ENCODE measurements at places on chromosomes 2 and 18. TPM values are rescaled to one million over a fixed set of nuclear protein-coding genes. Genes with fewer than 3 reads are reported as not detected.

DNA sequence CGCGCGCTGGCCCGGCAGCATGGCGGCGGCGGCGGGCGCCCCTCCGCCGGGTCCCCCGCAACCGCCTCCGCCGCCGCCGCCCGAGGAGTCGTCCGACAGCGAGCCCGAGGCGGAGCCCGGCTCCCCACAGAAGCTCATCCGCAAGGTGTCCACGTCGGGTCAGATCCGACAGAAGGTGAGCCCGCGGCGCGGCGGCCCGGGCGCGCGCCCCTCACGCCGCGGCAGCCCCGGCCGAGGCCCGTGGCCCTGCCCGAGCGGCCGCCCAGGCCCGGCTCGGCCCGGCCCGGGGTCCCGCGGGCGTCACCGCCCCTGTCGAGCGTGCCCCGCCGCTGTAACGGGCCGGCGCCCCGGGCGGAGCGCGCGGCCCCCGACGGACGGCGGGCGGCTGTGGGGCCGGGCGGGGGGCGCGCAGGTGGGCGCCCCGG is 218 bp downstream of the DGKD start:
- DNase-seq: no peak

GRCh38 chr18:23827681-23828080 is 138.4 kb downstream of the LAMA3 start:
- no peak for DNase-seq

POTEJ gene
- polyA plus RNA-seq: not detected

- peak; percentile 7 for DNase-seq
Measured at GRCh38 chr2:215949991-215950404, 63.4 kb downstream of the MREG start.

GRCh38 chr2:236054621-236055305 is 113.4 kb downstream of the GBX2 start:
- no peak for DNase-seq

GRCh38 chr18:3332376-3332775 is 70.4 kb downstream of the MYL12B start:
- DNase-seq: no peak

- DNase-seq: no peak
Measured at GRCh38 chr18:79317703-79318102, 78.0 kb upstream of the NFATC1 start.

SPATA3 gene
- polyA plus RNA-seq: not detected

- no peak for DNase-seq
Measured at GRCh38 chr2:72991980-72992733, 74.8 kb downstream of the EMX1 start.

Measured in immature natural killer cell (primary cell).